Aorta (tissue), 5 donors: ENCODE measurements at places on chromosomes 2 and 18.

DNA sequence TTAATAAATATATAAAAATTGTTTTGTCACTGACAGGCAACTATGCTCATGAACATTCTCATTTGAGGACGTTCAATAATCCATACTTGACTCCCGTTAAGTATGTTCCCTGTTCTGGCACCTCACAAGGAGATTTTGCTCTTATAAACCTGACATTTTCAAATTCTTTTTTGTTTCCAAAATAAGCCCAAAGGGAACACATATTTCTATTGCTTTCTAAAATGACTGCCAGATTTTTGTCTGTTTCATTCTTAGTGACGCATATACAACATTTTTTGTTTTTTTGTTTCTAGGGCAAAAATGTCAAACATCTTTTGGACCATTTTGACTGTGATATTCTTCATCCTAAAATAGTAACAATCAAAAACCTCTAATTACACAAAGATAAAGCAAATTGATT, 50.5 kb downstream of the CYTIP start:
- no peak for DNase-seq

DNA sequence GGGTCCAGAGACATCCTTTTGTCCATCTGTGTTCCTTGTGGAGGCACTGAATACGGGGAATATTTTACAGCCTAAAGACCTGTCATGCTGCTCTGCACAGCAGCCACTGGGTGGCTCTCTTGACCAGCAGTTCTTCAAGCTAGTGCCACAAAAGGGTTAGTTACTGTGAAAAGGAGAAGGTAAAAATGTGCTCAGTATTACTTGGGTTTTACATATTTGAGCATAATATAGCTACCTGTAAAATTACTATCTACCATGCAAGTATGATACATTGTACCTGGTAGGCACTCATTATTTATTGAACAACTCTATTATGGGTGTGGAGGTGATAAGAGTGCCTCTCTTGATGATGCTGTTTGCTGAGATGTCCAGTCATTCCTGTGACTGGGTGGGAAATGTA, 23.6 kb downstream of the FZD5 start:
- DNase-seq = no peak

DNA sequence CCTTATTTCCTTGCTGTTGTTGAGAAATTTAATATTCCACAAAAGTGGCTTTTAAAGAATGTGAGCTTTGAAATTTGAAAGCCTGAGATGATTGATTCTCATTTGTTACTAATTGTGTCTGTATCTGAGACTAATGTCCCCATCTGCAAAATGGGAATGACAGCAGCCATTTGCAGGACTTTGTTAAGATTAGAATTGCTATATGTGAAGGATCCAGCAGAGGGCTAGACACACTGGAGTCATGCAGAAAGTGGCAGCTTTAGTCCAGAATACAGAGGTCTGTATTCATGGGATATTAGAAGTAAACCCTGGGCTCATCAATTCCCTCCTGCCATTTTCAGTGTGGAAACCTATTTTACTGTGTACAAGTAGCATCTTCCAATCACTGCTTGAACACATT, 296.5 kb upstream of the GYPC start:
- no peak for DNase-seq

DNA sequence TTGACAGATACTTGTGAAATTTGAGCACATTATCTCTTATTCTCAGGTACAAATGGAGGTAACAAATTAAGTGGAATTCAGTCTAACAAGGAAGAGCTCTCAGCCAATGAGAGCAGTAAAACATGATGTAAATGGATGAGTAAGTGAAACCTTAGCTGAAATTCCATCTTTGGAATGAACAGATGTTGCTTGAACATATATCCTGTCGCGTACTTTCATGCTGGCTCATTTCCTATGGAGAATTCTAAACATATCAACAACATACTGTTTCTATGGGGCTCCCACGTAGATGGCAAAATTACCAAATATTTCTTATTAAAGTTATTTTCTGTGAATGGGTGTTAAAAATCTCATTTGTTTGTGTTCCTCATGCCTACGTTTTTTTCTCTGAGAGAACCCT, 256.3 kb upstream of the LINC00305 start:
- DNase-seq = no peak

GRCh38 chr2:3827673-3828575, 124.5 kb downstream of the DCDC2C start:
- DNase-seq = no peak

DNA sequence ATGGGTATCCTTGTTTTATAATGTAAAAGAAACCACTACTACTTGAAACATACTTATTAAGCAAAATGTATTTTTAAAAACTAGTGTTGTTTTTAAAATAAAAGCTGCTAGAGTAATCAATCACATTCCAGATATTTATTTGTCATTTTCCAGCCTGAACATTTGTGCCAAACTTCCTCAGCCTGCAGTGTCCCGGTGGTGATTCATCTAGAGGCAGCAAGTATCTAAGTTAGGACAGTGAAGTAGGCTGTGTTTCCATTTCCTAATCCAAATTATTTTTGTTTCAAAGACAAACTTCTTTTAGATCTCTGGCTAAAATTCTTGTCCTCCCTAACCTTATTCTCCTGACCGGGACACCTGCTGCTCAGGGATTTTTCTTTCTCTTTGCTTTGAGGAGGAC, 12.8 kb upstream of the GCG start:
- DNase-seq = no peak

DNA sequence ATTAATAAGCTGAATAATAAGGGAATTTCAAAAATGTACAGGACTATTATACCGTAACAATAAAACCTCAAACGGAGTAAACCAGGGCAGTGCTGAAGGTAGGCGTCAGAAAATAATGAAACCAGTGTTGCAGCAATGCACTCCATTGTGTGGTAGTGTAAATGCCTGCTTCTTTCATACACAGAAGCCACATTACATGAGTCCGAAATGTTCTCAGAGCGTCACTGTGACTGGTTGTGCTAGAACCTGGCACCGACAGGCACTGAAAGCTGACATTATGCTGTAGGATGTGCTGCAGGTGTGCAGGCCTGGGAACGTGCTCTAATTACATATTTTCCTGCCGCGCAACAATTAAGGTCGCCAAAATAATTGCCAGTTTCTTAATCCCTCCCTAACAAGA, 53.3 kb downstream of the ZEB2 start:
- no peak for DNase-seq

DNA sequence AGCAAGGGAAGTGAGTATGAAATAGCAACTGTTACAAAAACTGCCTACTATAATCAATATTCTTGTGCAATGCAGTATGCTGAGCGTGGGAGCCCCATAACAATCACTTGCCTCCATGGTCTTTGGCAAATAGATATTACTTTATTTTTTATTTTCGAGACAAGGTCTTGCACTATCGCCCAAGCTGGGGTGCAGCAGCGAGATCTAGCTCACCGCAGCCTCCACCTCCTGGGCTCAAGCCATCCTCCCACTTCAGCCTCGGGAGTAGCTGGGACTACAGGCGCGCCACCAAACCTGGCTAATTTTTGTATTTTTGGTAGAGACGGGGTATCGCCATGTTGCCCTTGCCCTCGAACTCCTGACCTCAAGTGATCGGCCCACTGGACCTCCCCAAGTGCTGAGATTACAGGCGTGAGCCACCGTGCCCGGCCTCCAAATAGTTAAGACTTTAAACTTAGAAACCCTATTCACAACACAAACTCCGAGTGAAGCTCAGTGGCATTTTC, 1.2 kb upstream of the CCNT2 start:
- peak; percentile 42 for DNase-seq

DNA sequence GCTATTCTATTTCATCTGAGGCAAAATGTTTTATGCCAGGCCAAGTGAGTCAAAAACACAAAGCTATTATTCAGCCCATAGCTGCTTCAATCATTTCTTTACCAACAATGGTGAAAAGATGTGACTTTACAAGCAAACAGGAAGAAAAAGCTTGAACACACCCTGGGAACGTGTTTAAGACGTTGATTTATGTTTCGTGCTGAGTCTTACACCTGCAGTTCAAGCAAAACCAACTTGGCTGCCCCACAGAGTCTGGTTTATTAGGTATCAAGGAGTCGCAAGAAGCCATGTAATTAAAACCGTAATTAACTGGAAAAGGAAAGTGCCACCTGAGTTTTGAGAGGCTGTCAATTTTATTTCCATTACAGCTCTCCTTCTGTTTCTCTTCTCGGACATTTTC, 295.5 kb downstream of the MEIS1 start:
- no peak for DNase-seq

GRCh38 chr2:222734703-222735014, 63.2 kb downstream of the MOGAT1 start:
- no peak for DNase-seq

DNA sequence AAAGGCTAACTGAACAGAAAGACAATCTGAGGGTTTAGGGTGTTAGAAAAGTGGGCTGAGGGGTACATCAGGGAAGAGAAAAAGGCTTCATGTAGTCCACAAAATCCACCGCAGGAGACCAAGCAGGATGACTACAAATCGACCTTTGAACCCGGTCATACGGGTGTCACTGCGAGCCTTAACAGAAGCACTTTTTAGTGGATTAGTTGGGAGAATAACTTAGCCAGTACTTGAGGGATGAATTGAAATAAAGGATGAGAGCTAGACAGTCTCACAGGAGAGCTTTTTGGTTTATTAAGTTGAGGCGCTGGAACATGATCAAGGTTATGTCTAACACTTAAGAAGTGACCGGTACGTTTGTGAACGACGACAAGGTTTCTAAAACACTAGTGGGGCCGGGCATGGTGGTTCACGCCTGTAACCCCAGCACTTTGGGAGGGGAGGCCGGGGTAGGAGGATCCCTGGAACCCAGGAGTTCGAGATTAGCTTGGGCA, 217.7 kb downstream of the MCFD2 start:
- DNase-seq = peak; percentile 74

- DNase-seq = no peak
Measured at GRCh38 chr2:133667085-133667484, 98.8 kb upstream of the NCKAP5 start.

- DNase-seq = no peak
Measured at GRCh38 chr2:51711766-51712165, 679.8 kb upstream of the NRXN1 start.

GRCh38 chr2:216657980-216658379, 24.8 kb downstream of the IGFBP2 start:
- no peak for DNase-seq

DNA sequence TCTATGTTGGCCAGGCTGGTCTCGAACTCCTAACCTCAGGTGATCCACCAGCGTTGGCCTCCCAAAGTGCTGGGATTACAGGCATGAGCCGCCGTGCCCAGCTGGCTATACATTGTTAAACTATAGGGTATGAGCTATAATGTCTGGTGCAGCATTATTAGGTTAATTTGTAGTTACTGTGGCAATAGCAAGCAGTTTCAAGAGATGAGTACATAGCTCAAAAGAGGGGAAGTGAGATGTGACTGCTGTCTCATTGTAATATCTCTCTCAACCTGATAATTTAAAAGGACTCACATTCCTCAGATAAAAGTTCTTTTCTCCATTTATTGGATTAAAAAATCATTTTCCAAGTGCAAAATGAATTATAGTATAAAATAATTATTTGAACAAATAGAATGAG, 116.4 kb downstream of the INO80D start:
- no peak for DNase-seq

GRCh38 chr2:98524168-98524567, 79.5 kb downstream of the INPP4A start:
- DNase-seq = no peak

DNA sequence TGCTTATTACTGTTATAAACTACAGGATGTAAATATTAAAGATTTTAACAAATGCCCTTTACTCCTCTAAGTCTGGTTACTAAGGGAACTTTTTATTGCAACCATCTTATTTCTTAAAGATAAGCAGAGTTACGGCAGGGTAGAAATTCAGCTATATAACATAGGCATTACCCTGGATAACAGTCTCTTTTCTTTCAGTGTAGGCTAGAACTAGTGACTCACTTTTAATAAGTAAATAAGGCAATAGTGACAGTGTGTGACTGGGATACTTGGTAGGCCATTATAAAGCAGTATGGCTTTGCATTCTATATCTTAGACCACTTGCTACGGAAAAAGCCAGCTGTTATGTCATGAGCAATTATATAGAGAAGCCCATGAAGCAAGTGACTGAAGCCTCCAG, 1041.0 kb upstream of the NRXN1 start:
- no peak for DNase-seq

DNA sequence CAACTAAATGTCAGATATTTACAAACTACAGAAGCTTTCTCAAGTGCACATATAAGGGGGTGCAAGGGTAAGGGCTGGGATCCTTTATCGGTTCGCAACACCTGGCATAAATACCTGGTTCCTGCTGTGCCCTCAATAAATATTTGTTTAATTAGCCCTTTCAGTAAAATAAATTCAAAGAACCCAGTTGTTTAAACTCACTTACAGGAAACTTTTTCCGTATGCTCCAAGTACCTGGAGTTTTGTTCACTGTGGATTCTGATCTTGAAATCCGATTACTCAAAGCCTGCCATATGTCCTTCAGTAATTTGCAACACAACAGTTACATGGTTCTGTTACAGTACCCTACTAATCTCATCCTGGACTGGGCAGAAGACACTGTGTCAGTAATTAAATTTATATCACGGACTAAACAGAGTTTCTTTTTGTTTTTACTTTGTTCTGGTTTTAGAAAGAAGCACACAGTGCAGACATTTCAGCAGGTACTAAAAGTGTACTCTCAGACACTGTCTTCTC, 36.9 kb downstream of the TBC1D8 start:
- DNase-seq = no peak

GRCh38 chr2:126905991-126906390, 7.3 kb downstream of the TEX51 start:
- no peak for DNase-seq

GRCh38 chr2:178115271-178115670, 3.0 kb downstream of the RBM45 start:
- no peak for DNase-seq

DNA sequence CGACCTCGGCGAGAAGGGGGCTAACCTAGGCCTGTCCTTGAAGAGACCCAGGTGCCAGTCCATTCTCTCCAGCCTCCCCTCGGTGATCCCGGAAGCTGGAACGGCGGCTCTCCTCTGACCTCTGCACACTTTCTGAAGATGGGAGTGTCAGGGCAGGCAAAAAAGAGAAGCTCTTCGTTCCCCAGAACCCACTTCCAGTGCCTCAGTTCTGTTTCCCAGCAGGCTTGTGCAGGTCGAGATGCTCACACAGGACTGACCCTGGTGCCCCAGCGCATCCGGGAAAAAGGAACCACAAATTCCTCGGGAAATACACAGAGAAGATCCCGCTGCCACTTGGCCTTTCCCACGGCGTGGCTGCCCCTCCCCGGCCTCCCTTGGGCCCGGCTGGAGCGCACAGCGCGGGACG, 681 bp upstream of the PTPN18 start:
- DNase-seq = no peak
